Hair follicle dermal papilla cell (primary cell): ENCODE measurements at places on chromosomes 16 and 17. TPM values are rescaled to one million over a fixed set of nuclear protein-coding genes. Genes with fewer than 3 reads are reported as not detected.

The CACNG5 gene
- not detected in 2 replicates for total RNA-seq

The SLFN12L gene
- total RNA-seq: not detected in 2 replicates

The AXIN2 gene
- 24.9 and 34.4 TPM in 2 replicates for total RNA-seq

The TNFRSF12A gene
- 189 and 267 TPM in 2 replicates for total RNA-seq

The MAPT gene
- total RNA-seq: 0.49 and 0.97 TPM in 2 replicates

The ZFP1 gene
- total RNA-seq: 14.9 and 16.5 TPM in 2 replicates

The METTL23 gene
- 21.6 and 24.9 TPM in 2 replicates for total RNA-seq

The NPIPB9 gene
- total RNA-seq: 2.7 and 4.4 TPM in 2 replicates

The SYCE1L gene
- 0.32 TPM in 1 of 2 replicates, not detected in the other for total RNA-seq

The PPP1R1B gene
- not detected in 2 replicates for total RNA-seq

The KRT24 gene
- not detected in 2 replicates for total RNA-seq

The TOM1L2 gene
- total RNA-seq: 61.7 and 71.4 TPM in 2 replicates

The ABCC12 gene
- 0.12 and 0.16 TPM in 2 replicates for total RNA-seq

The MYO1D gene
- 267 and 323 TPM in 2 replicates for total RNA-seq

The KRTAP4-3 gene
- not detected in 2 replicates for total RNA-seq

The MYH2 gene
- not detected in 2 replicates for total RNA-seq

The BMERB1 gene
- 108 and 128 TPM in 2 replicates for total RNA-seq

The KCNJ18 gene
- not detected in 2 replicates for total RNA-seq

The CARHSP1 gene
- 53.2 and 89.0 TPM in 2 replicates for total RNA-seq

The ABCC11 gene
- under 0.01 TPM in 2 replicates for total RNA-seq

The P2RX5 gene
- total RNA-seq: not detected in 2 replicates

The HBZ gene
- not detected in 2 replicates for total RNA-seq

The INCA1 gene
- total RNA-seq: 0.32 and 0.85 TPM in 2 replicates

The C16orf92 gene
- total RNA-seq: not detected in 2 replicates

The CMTM2 gene
- not detected in 2 replicates for total RNA-seq

The DRC3 gene
- total RNA-seq: 0.73 and 1.6 TPM in 2 replicates

The TEX19 gene
- total RNA-seq: not detected in 2 replicates

The PRRT2 gene
- total RNA-seq: 5.2 and 6.5 TPM in 2 replicates

The TNP2 gene
- total RNA-seq: not detected in 2 replicates

The CSF3 gene
- 1.2 and 1.9 TPM in 2 replicates for total RNA-seq

The SLC47A1 gene
- 4.3 and 5.2 TPM in 2 replicates for total RNA-seq

The FOXF1 gene
- 0.61 and 0.81 TPM in 2 replicates for total RNA-seq

The SERPINF2 gene
- total RNA-seq: under 0.01 TPM in 1 of 2 replicates, not detected in the other

The GDPD3 gene
- total RNA-seq: 0.73 and 0.81 TPM in 2 replicates

The CCL16 gene
- total RNA-seq: not detected in 2 replicates

The MYCBPAP gene
- 0.97 and 1.1 TPM in 2 replicates for total RNA-seq

The RAPGEFL1 gene
- 1.1 and 4.2 TPM in 2 replicates for total RNA-seq
